Heart right ventricle (tissue), 16 donors: ENCODE measurements at places on chromosomes 7 and 10. TPM values are rescaled to one million over a fixed set of nuclear protein-coding genes. Genes with fewer than 3 reads are reported as not detected.
A peak's percentile ranks its signal among the peaks of the same experiment; 100 is the strongest.

- no peak overlapping the region for H3K4me3 ChIP-seq
- peak overlapping the region; percentile 84 for H3K27ac ChIP-seq
- no peaks in the 10 kb centered on the region for H3K36me3 ChIP-seq
- no peaks in the 10 kb centered on the region for H3K27me3 ChIP-seq
- DNase-seq = no peak
- H3K4me1 ChIP-seq = peaks cover 84% of the 10 kb centered on the region
Measured at GRCh38 chr10:122147663-122148062, 123.4 kb upstream of the BTBD16 start.

DNA sequence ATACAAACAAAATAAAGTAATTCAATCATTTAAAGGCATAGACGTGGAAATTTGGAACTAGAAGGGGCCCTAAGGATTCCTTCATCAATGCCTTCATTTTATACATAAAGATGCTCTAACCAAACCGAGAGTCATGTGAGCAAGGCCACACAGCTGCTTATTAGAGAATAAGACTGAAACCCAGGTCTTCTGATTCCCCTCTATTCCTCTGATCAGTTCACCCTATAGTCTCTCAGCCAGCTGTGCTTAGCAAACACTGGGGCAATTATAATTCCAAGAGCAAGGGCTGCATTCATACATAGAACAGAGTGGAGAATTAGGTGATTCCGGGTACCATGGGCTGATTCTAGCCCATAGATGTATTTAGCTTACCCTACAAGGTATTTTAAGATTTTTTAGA is 9.7 kb upstream of the XPNPEP1 start:
- H3K27ac ChIP-seq = no peak overlapping the region
- H3K4me1 ChIP-seq = peaks cover 24% of the 10 kb centered on the region
- no peak for DNase-seq
- H3K27me3 ChIP-seq = no peaks in the 10 kb centered on the region
- no peaks in the 10 kb centered on the region for H3K36me3 ChIP-seq
- no peak overlapping the region for H3K4me3 ChIP-seq

DNA sequence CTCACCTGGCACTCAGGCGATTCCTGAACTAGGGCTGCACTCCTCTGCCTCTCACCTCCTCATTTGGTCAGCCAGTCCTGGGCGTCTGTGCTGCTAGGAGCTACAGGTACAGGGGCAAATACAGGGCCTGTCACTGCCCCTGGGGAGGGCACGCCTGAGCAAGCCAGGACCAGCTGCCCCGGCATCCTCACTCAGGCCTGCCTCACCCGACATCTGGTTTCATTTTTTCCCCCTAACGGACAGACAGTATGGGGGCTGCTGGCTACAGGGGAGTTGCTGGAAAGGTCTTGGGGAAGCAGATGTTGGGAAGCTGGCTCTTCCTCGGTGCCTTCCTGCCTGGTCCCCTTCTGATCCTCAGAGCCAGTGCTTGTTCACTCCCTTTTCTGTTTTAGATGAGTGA is 77.3 kb upstream of the PPIF start:
- H3K27me3 ChIP-seq = no peaks in the 10 kb centered on the region
- no peak overlapping the region for H3K4me3 ChIP-seq
- peaks cover 97% of the 10 kb centered on the region for H3K4me1 ChIP-seq
- no peak for DNase-seq

DNA sequence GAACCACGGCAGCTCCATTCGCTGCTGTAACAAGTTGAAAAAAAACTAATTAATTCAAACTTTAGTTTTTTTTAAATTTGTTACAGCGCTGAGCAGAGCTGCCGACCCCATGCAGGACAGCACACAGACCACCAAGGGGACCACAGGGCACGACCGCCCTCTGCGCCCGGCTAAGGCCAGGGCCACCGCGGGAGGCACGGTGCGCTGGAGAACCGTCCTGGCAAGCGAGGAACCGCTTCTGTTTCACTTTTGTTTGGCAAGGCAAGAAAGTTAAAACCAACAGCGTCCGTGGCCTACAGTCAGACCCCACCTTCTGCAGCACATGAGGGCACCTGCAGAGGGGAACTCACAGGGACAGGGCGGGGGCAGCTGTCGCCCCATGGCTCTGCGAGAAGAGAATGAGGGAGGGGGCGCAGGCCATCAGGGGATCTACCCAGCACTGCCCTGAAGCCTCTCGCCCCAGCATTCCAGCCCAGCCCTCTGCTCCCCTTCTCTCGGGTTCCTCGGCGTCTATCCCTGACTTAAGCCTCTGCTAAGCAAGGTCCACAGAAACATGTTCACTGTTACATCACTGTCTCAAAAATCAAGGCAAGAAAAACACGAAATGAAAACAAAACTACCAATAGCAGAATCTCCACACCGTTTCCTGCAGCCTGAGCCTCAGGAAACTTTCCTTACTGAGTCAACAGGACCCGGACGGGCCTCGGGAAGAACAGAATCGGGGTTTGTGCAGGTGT is 204.4 kb downstream of the DIP2C start:
- H3K27me3 ChIP-seq = no peaks in the 10 kb centered on the region
- DNase-seq = no peak
- peak overlapping the region; percentile 17 for H3K4me3 ChIP-seq
- no peaks in the 10 kb centered on the region for H3K36me3 ChIP-seq
- peak overlapping the region; percentile 80 for H3K27ac ChIP-seq

DNA sequence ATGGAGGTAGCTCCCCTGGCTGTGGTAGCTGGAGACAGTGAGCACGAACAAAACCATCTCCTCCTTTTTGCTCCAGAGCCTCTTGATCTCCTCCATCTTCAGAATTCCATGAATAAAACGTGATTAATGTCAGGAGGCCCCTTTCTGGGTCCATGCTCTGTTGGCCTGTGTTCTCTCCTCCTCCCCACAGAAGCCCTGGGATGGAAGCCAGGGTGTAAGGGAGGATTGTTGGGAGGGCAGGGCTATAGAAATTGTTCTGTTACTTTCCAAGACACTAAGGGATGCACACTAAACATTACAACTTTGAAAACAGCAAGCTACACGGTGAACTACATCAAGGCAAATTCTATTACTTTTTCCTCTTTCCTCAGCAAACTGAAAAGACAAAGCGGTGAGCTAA is 96.3 kb downstream of the RNF216 start:
- no peaks in the 10 kb centered on the region for H3K27me3 ChIP-seq
- peaks cover 63% of the 10 kb centered on the region for H3K4me1 ChIP-seq
- no peaks in the 10 kb centered on the region for H3K36me3 ChIP-seq
- DNase-seq = no peak
- no peak overlapping the region for H3K27ac ChIP-seq

DNA sequence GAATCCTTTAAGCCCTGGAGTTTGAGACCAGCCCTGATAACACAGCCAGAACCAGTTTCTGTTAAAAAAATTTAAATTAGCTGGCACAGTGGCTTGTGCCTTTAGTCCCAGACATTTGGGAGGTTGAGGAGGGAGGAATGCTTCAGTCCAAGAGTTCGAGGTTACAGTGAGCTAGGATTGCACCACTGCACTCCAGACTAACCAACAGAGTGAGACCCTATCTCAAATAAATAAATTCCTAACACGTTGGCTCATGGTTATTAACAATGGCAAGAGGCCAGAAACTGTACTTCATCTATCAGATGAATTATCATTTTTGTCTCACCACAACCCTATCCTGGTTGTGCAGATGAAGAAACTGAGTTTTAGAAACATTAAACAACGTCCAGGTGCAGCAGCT is 2.1 kb upstream of the PPIA start:
- no peak for DNase-seq
- no peaks in the 10 kb centered on the region for H3K27me3 ChIP-seq
- no peak overlapping the region for H3K4me3 ChIP-seq
- H3K4me1 ChIP-seq = peaks cover 21% of the 10 kb centered on the region
- no peak overlapping the region for H3K27ac ChIP-seq

DNA sequence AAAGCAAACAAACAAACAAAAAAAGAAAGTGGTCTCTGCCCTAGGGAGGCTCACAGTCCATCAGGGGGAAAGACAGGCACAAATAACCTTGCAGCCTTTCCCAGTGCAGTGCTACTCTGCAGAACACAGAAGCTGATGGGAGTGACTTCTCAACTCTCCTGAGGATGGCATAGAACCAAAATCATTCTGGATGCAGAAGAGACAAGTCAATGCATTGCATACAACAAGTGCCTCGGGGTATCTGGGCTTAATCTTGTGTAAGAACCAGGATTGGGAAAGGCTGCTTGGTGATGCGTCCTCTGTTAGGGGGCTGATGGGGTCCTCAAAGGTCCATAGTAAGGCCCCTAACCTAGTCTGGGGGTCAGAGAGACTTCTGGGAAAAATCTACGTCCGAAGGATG is 68.9 kb downstream of the NEURL1 start:
- no peak overlapping the region for H3K4me3 ChIP-seq
- no peak overlapping the region for H3K27ac ChIP-seq
- H3K4me1 ChIP-seq = no peaks in the 10 kb centered on the region
- H3K36me3 ChIP-seq = no peaks in the 10 kb centered on the region

- H3K4me3 ChIP-seq = no peak overlapping the region
- peak overlapping the region; percentile 61 for H3K27ac ChIP-seq
Measured at GRCh38 chr7:38318803-38319416, 45.5 kb upstream of the TARP start.

- no peaks in the 10 kb centered on the region for H3K27me3 ChIP-seq
- no peaks in the 10 kb centered on the region for H3K36me3 ChIP-seq
- H3K4me1 ChIP-seq = peaks cover 33% of the 10 kb centered on the region
- no peak overlapping the region for H3K27ac ChIP-seq
- DNase-seq = no peak
Measured at GRCh38 chr7:75596727-75597614, 104.9 kb downstream of the SPDYE5 start.

- no peak overlapping the region for H3K4me3 ChIP-seq
- no peaks in the 10 kb centered on the region for H3K27me3 ChIP-seq
- no peaks in the 10 kb centered on the region for H3K4me1 ChIP-seq
- peaks cover 11% of the 10 kb centered on the region for H3K36me3 ChIP-seq
Measured at GRCh38 chr7:102424787-102425218, 8.6 kb upstream of the ORAI2 start.

- peaks cover 25% of the 10 kb centered on the region for H3K4me1 ChIP-seq
- H3K27ac ChIP-seq = no peak overlapping the region
- H3K4me3 ChIP-seq = no peak overlapping the region
- no peaks in the 10 kb centered on the region for H3K27me3 ChIP-seq
- DNase-seq = no peak
- no peaks in the 10 kb centered on the region for H3K36me3 ChIP-seq
Measured at GRCh38 chr10:70937661-70938060, 49.3 kb upstream of the PCBD1 start.

DNA sequence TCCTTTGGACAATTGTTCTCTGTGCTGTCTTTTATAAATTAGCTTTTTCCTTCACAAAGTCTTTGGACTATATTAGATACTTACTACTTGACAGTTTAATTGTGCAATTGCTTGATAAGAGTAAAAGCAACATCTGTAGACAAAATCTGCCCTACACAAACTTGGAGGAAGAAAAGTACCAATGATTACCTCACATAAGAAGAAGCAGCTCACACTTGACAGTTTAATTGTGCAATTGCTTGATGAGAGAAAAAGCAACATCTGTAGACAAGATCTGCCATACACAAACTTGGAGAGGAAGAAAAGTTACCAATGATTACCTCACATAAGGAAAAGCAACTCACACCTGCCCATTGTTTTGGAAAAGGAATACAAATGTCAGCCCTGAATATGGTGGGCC is 17.1 kb upstream of the SCIN start:
- no peaks in the 10 kb centered on the region for H3K36me3 ChIP-seq
- DNase-seq = no peak
- H3K27ac ChIP-seq = no peak overlapping the region
- no peaks in the 10 kb centered on the region for H3K4me1 ChIP-seq
- H3K4me3 ChIP-seq = no peak overlapping the region

DNA sequence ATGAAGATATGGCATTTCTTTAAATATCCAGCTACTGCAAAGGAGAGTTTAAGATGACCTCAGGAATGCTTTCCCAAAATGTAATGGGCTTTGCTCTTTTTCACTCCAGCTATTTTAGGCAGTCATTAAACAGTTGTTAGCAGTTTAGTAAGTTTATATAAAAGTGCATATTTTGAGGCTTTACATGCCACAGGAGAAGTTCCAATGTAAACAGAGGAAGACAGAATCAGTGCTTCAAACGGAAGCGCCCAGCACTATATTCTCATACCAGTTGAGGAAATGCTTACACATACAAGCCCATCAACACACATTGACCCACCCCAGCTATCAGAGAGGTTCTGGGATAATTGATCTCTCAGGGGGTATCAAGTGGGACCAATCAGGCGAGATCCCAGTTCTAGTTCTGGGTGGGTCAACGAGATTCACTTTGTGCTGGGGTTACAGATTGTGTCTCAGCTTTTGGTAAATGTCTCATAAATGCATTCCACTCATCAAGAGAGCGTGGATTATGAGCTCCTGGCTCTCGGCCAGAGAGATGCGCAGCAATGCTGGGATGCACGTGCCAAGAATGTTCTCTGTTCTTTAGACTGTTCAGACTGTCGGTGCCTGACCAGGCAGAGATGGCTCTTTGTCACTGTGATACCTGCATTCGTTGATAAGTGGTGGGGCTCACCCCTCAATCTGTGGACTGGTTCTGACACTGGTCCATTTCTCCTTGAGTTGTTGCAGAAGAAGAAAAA is 55.0 kb downstream of the CACNB2 start:
- no peaks in the 10 kb centered on the region for H3K27me3 ChIP-seq
- DNase-seq = no peak
- no peak overlapping the region for H3K4me3 ChIP-seq
- peaks cover 9% of the 10 kb centered on the region for H3K4me1 ChIP-seq
- no peaks in the 10 kb centered on the region for H3K36me3 ChIP-seq

GRCh38 chr7:98283127-98283886 is 1.8 kb downstream of the BRI3 start:
- H3K27me3 ChIP-seq = no peaks in the 10 kb centered on the region
- H3K4me1 ChIP-seq = peaks cover 68% of the 10 kb centered on the region
- H3K4me3 ChIP-seq = peak overlapping the region; percentile 95
- peak overlapping the region; percentile 96 for H3K27ac ChIP-seq
- no peaks in the 10 kb centered on the region for H3K36me3 ChIP-seq

HMX2 gene
- not detected for total RNA-seq

PAPSS2 gene
- total RNA-seq = 9.8 TPM
